ENCODE measurements at places on chromosomes 3 and 15.

- DNase-seq = no peak
These were observed 131.1 kb downstream of the NR1I2 start for GRCh38 chr3:119913021-119913420.

DNA sequence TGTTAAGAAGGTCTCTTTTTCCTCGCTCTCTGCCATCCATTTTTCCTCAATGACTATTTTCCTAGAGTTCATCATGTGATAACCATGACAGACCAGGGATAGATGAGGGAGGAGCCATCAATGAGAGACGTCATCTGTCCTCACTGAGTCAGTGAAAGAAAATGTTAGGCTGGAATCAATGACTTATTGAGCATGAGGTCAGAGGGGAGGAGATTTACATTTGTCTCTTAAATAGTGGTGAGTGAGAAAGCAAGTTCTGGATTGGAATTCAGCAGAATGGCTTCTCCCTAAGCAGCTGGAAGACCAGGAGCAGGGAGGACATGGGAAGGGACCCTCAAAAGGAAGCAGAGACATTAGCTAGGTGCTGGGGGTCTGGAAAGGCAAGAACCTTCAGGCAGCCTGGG is 28.2 kb upstream of the USP3 start:
- DNase-seq = no peak

- no peak for DNase-seq
These were observed 489.2 kb upstream of the UBE2E2 start for GRCh38 chr3:22713936-22714335.

DNA sequence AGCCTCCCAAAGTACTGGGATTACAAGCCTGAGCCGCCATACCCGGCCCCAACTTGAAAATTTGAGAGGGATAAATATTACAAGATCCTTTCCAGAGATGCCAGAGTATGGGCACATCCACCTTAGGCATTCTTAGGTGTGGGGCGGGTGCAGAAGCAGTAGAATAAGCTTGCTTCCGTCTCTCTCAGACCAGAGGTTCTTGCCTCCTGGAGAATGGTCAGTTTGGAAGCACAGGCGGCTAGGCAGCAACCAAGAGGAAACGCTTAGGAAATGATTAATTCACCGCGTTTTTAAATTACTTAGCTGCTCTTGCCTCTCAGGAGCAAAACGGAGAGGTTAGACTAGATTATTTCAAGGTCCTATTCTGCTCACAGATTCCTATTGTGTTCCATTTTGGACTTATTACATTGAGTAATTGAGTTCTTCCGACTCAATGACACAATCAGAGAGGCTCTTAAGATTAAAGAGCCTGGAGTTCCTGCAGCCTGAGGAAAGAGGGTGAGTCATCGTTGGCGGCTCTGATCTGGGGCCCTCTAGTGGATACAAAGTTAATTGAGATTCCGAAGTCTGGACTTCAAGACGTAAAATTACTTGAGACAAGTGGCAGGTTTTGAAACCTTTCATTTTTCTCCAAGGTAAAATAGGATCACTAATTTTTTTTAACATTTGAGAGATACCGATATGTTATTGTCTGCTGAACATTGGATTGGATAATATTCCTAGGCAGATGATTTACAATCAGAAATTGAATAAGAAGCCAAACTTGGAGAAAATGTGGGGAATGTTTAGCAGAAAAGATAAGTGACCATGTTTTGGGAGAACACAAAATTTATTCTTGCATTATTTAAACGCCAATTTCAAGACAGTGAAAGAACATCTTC is 5.8 kb upstream of the TOPAZ1 start:
- peak; percentile 68 for DNase-seq

DNA sequence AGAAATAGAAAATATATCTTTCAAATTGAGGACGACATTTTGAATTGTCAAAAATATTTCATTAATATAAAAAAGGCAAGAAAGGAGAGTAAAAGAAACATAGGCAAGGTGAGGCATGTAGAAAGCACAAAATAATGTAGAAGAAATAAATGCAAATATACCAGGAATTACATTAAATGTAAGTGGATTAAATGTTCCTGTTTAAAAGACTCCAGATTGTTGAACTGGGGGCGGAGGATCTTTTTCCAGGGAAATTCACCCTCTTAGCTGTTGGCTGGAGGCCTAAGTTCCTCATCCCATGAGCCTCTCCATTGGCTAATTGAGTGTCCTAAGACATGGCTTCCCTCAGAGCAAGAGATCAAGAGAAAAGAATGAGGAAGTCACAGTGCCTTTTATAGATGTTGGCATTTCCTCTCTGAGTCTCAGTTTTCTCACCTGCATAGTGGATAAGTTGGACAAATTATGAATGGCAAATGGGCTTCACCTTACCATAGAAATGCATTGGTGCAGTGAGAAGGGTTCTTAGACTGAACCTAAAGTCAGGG is 147.4 kb upstream of the SMAD3 start:
- DNase-seq = no peak

- no peak for DNase-seq
These were observed 35.3 kb downstream of the TLE3 start for GRCh38 chr15:70062321-70062956.

DNA sequence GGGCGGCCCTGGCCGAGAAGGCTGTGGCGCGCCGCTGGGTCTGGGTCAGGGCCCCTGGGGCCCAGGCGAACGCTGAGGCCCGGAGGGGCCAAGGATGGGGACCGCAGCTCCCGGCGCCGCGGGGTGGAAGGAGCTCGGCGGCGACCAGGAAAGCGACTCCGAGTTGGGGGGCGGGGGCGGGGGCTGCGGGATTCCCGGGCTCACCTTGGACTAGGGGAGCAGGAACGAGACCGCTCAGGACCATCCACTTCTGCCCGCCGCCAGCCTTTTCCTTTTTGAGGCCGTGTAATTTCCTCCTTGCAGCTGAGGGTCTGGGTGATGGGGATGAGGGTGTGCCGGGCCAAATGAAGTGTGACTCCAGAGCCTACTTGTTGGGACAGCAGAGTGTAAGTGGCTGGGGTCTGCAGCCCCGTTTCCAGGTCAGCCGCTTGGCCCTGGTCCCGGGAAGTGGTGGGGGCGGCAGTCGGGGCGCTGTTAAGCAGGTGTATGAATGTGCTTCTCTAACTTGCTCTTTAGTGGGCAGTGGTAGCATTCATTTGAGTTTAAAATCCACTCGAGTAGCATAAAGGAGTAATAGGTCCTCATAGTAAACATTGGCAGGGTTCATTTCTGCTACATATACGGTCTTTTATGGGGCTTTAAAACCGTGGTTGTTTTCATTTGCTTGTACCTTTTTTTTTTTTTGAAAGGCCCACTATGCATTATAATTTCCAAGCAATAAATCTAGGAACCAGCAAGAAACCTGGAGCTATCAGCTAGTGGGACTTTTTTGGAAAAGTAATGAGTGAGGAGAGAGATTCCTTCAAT is 717 bp downstream of the PXK start:
- DNase-seq = peak; percentile 22

DNA sequence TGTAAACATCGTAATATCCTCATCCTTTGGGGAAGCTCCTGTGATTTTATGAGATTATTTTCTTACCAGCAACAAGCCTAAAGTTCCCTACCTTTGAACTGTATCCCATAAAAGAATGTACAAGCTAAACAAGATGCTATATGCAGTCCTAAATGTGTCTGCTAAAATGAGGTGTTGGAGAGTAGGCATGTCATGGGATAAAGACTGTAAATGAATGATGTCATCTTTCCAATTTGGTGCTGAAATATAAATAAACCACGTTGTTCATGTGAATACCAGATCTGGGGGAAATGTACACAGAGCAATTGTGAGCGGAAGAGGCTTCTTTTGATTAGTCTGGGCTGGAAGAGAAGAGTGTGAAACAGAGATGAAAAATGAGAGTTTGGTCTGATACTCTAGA is 214.9 kb upstream of the WNT5A start:
- no peak for DNase-seq

DNA sequence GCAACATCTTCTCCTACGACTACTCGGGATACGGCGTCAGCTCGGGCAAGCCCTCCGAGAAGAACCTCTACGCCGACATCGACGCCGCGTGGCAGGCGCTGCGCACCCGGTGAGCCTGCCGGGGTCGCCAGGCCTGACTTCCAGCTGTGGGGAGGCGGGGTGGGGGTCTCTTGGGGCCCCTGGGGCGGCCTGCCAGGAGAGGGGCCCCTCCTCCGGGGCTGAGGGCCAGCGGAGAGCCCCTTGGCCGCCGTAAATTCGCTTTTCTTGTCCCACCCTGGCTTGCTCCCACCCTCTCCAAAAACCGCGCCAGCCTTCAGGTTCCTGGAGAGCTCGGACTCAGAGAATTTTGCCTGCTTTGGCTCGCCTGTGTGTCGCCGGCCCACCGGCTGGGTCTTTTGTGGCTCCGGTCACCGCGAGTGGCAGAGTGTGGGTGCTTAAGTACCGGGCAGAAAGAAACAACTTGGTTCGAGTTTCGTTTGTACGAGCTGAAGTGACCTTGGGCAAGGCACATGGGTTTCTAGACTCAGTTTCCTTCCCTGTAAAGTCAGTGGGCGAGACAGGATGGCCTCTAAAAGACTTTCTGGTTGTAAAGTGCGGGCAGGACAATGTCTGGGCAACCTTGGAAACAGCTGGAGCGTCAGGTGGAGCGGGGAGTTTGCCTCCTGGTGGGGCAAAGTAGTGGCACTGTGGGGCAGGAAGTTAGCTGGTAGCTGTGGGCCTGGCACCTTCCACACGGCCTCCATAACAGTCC is 976 bp downstream of the ABHD17C start:
- DNase-seq = peak; percentile 11

GRCh38 chr3:45320986-45321385 is 67.4 kb upstream of the LARS2 start:
- DNase-seq = no peak

DNA sequence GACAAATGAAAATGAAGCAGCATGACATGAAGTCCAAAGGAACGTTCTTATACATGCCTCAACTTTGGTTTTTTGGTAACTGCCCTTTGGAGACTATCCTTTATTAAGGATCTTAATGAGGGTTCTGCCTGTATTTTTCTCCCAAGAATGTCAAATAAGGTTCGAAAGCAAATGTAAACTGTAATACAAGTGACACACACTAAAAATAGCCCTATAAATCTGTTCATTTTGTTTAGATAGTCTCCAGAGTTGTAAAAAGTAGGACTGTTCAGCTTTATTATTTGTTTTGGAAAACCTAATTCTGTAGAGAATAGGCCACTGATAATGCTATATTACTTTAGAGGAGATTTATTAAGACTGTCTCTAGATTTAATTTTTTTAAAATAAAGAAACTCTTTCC is 80.5 kb upstream of the CDIN1 start:
- DNase-seq = no peak

GRCh38 chr15:80208758-80209734 is 43.0 kb downstream of the CTXND1 start:
- no peak for DNase-seq

GRCh38 chr15:23629234-23629805 is 18.3 kb downstream of the MAGEL2 start:
- DNase-seq = no peak

GRCh38 chr15:55789066-55789660 is 46.2 kb upstream of the PRTG start:
- DNase-seq = peak; percentile 44

- no peak for DNase-seq
These were observed 5.0 kb upstream of the IL17RE start for GRCh38 chr3:9897408-9898372.

DNA sequence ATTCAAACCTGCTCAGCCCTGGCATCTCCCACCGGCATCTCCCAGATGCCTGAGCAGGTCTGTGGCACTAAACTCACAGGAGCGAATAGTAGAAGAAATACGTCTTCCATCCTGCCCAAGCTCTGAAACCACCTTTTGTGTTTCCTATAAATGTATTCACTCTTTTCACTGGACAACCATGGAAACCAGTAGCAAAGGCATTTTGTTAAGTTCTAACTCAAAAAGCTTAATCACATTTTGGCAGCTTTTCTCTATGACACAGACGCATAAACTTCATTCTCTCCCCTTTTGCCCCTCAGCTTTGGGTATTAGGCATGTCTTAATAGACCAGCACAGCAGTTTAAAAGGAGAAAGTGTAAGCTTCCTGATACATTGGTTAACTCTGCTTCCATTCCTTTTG is 24.5 kb upstream of the ARNT2 start:
- DNase-seq = no peak

DNA sequence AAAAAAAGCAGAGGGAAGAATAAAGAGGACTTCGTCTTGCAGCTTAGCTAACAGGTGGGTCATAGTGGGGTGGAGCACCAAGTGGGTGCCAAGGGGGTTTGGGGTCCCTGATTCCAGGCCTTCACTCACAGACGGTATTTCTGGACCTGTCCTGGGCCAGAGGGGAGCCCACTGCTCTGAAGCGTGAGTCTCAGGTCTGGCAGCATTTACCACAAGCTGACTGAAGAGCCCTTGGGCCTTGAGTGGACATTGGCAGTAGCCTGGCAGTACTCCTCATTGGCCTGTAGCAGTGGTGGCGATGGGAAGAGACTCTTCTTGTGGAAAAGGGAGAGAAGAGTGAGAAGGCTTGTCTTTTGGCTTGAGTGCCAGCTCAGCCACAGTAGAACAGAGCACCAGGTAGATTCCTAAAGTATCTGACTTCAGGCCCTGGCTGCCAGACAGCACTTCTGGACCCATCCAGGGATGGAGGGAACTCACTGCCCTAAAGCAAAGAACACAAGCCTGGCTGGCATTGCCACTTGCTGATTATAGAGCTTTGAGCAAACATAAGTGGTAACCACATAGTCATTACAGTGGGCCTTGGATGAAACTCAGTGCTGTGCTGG is 72.9 kb downstream of the GLDN start:
- DNase-seq = no peak

DNA sequence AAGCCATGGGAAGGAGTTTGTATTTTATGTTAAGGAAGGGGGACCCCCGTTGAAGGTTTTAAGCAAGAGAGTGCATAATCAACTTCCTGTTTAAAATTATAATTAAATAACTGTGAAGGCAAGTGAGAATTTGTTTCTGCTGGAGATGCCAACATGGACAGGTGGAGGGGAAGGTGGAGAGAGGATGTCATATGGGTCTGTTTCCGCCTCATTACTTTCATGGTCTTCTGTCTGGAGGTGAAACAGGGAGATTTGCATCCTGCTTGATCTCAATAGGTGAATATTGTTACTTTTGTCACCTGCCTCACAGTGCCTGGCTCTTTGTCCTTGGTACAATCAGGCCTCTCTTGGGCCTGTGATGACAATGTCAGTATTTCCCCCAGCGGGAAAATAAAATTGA is 300.6 kb upstream of the LMCD1 start:
- DNase-seq = no peak

DNA sequence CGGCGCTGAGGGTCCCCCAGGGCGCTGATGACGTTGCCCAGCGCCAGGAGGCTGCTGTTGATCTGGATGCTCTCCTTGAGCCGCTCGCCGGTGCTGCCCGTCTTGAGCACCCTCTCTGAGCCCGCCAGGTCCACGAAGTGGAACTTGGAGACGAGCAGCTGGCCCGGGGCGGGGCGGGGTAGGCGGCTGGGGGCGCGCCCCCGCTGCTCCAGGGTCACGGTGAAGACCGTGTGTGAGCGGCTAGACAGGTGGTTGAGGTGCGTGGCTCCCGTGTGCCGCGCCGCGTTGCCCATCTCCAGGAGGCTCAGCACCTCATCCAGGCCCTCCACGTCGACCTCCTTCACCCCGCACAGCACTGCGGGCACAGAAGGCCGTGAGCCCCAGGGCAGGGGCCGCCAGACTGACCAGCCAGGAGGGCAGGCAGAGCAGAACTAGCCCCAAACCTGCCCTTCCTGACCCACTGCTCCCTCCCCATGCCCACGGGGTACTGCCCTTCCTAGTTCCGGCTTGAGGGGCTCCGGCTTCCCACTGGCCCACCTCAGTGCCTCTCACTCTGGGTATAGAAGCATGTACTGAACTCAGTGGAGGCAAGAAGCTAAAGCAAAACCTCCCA is 6.1 kb downstream of the KIF7 start:
- no peak for DNase-seq
